ENCODE measurements at places on chromosomes 2 and 18.
A peak's percentile ranks its signal among the peaks of the same experiment; 100 is the strongest.

GRCh38 chr2:168781191-168781817 is 21.1 kb upstream of the NOSTRIN start:
- DNase-seq = no peak

- no peak for DNase-seq
Observed at GRCh38 chr2:227095346-227095745, 68.7 kb downstream of the COL4A4 start.

DNA sequence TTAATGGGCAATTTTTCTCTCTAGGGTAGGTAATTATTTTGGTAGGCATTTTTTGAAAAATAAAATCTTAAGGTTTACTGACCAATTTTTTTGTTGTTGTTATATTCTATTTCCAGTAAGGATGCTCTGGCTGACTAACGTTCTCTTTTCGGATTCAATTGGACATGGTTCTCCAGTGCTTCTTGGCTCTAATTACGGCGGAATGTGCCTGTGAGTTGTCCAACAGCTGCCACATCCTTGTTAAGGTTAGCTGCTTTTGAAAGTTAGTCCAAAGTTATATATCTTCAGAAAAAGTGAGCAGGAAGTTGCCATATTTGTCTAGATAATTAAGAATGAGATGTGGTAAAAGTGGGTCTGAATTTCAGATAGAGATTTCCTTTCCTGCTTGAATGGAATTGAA is 45.8 kb upstream of the SMIM21 start:
- DNase-seq = no peak

- DNase-seq = no peak
Observed at GRCh38 chr2:16630463-16630862, 35.2 kb downstream of the CYRIA start.

DNA sequence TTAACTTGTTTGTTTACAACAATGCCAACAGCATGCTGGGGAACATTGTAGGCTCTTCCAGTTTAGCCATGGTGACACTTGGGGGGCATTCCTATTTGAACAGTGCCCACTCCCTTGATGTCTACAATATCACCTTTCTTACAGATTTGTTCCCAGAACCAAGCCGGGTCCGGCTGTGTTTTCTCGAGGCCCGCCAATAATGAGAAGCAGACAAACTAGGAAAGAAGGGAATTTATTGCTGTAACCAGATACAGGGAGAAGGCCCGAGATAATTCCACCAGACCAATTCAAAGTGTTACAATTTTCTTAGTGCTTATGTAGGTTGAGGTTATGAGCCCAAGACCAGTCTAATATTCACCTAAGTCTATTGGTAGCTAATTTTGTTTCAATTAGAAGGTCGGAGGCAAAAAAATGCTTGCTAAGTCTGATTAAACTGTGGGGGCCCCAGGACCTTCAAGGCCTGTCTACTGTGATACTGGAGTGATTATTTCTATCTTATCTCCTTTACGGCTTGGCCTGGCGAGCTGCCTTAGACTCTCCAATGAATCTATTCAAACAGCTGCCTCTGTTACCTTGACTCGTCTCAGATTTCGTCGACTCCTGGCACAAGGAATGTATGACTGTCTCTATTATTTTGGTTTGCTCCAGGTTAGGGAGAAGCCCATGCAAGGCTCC is 59.1 kb upstream of the PSME4 start:
- no peak for DNase-seq

DNA sequence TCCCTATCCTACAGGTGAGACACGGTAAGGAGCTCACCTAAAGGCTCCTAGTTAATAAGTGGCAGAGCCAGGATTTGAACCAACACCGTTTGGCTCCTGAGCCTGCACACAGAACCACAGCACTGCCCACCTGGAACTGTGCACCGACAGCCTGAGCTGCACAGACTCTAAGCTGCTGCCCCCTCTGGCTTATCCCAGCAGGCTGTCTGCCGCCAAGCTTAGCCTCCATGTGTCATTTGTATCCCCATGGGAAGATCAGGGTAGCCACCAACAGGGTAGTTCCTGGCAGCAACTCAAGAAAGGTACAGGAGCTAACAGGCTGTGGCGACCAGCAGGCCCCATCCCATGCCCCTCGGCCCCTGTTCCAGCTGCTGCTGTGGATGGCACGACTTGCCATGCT is 135.7 kb downstream of the LRRC30 start:
- DNase-seq = no peak

DNA sequence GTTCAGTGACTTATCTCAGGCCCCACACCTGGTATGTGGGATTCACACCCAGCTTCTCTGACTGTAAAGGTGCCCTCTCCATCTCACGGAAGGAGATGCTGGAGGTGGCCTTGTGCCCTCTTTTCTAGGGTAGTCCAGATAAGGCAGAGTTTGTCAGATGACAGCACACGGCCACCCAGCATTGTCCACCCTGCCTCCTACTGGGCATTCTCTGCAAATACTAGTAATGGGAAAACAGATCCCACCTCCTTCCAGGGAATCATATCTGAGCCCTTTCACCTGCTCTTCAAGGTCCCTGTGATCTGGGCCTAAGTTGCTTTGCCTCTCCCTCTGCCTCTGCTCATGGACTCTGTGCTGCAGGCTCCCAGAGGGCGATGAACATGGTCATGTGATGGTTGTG is 214.7 kb downstream of the CLIP4 start:
- DNase-seq = no peak

GRCh38 chr2:219959471-219959870 is 332.0 kb downstream of the SLC4A3 start:
- DNase-seq = no peak

GRCh38 chr2:6231166-6231565 is 539.0 kb downstream of the SOX11 start:
- no peak for DNase-seq

GRCh38 chr2:238968616-238969384 is 120.9 kb downstream of the TWIST2 start:
- DNase-seq = no peak

- DNase-seq = no peak
Observed at GRCh38 chr2:147789720-147790119, 55.1 kb upstream of the ACVR2A start.

DNA sequence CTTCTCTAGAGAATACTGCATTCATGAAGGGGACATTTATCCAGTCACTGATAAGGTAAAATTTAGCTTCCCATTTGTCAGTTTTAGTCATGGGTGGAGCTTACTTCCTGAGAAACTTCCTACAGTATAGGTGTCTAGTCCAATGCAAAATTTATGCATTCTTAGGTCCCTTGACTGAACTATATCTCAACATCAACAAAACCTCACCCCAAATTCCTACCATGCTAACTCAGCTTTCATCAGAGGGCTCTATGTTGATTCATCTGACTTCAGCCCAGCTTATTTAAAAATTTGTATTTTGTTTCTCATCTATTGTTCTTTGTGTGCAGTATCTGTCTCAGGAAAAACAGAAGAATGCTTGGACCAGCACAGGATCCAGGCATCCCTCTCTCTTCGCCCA is 296.4 kb upstream of the ACVR2A start:
- no peak for DNase-seq

- no peak for DNase-seq
Observed at GRCh38 chr2:16055848-16056580, 115.7 kb downstream of the MYCN start.

DNA sequence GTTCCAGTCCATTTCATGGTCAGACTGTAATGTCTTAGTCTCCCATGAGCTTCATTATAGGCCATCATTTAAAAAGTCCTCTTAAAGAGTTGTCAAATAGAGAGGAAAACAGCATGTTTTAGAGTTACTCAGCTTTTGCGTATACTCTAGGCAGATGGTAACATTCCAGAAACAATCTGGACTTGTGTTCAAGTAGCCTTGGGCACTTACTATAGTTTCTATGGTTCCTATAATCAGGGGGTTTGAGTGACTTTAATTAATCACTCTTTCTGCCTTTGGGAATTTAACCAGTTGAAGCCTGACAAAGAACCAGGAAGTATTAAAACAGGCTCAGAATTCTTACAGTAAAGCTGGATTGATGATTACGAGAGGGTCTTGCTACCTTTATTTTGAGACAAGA is 42.1 kb upstream of the SCN7A start:
- DNase-seq = no peak

DNA sequence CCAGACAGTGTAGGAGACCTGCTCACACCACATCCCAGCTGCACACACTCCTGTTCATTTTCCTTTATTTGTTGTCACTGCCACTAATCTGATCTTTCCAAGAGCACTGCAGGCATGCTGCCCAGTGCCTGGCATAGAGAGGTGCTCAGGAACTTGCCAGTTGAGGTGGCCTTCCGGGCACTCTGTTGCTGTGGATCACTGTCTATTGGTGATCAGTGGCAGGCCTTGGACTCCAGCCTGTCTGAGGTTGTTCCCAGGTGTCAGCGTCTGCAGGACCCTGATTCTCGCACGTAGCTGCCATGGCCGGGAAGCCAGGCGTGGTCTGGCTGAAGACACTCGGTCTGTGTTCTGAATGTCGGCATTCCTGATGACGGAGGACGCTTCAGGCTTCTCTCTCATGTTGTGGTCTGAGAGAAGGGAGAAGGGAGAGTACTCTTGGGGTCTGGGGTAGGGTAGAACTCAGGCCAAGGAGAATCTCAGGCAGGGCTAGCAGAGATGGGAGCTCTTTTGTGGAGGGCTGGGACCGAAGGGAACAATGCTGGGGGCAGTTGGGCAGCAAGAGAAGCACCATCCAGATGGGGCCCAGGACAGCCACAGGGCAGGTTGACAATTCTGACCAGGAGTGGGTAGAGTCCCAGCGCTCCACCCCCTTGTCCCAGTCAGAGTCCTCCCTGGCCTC is 240.9 kb downstream of the MYCN start:
- DNase-seq = no peak

DNA sequence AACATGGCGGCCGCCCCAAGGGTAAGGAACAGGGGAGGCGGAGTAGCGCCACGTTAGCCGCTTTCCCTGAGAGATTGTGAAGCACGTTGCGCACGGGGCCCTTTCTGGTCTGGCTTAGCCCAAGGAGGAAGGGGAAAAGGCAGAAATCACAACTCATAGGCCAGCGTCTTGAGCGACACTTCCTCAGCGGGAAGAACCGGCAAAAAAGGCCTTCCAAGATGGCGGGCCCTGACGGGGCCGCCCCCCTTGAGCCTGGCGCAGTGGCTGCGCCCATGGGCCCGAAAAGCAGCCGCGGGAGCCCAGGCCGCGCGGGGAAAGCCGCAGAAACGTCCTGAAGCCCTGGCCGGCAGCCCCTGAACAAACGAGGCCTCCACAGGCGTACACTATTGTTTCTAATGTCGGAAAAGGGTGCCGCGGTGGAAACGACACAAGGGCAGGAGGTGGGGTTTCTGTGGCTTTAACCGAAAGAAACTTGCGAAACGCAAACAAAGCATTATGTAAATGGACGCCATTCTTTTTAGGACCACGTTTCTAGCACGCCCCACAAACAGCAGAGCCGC is 919 bp upstream of the PCBP1 start:
- no peak for DNase-seq

GRCh38 chr2:39435741-39436591 is 1.1 kb downstream of the MAP4K3 start:
- no peak for DNase-seq

- no peak for DNase-seq
Observed at GRCh38 chr2:43169099-43169945, 57.1 kb downstream of the ZFP36L2 start.

GRCh38 chr2:84417453-84418145 is 41.5 kb downstream of the SUCLG1 start:
- no peak for DNase-seq

DNA sequence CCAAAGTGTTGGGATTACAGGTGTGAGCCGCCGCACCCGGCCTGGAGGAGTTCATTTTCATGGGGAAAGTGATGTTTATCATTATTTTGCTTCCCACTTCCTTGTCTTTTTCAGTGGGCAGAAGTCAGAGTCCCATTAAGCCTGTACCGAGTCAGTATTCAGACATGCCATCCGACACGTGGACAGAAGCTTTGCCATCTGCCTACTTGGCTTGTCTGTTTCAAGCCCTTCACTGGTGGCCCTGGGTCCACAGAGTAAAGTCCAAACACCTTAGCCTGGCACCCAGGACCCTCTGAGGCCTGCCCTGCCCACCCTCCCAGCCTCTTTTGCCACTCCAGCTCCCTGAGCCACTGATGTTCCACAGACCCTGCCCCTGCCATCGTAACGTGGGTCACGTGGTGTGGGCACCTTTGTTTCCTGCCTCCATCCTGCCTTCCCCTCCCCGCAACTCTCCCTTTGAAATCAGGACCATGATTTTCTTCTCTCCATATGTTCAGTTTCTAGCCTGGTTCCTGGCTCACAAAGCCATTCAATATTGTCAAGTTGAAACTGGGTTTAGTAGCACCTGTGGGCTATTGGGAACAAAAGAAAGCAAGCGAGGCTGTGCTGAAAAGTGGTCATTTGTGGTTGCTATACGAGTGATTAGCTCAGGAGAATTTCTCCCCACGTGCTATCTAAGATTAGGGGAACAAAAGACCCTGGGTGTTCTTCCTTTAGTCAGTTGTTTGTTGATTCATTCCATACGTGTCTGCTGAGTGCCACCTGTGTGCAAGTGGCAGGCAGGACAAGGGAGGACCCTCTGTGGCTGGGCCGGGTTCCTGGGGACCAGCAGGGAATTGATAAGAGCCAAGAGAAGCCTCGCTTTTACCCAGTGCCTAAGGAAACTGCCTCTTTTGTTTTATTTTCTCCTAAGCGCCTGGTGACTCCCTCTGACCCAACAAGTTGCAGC is 5.1 kb upstream of the ODC1 start:
- DNase-seq = no peak

DNA sequence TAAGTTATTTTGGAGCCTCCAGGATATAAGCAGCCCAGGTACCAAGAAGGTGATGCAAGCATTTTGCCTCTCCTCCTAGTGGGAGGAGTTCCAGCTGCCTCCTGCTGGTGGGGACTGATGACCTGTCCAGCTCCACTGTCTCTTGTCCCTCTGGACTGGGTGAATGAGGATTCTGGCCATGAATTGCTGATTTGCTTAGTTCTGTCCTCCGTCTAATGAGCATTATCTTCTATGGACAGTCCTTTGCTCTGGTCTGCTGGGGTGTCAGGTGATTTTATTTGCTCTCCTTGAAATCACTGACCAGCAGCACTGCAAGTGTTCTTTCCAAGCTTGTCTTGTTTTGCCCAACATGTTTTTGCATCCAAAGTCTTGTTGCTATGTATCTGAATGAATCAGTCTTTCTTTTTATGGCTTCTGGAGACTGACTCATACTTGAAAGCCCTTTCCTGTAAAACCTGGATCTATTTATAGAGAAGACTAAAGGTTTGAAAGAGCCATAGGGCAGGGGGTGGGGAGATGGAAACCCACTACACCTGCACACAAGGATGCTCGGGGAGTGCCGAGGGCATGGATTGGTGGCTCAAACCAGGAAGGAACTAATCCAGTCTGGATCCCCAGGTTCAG is 40.5 kb upstream of the EFHD1 start:
- DNase-seq = peak; percentile 56

All from H54 (cell line).